ENCODE measurements at places on chromosomes 3 and 15.

GRCh38 chr3:123755085-123755484, 129.0 kb downstream of the MYLK start:
- DNase-seq, result no peak

DNA sequence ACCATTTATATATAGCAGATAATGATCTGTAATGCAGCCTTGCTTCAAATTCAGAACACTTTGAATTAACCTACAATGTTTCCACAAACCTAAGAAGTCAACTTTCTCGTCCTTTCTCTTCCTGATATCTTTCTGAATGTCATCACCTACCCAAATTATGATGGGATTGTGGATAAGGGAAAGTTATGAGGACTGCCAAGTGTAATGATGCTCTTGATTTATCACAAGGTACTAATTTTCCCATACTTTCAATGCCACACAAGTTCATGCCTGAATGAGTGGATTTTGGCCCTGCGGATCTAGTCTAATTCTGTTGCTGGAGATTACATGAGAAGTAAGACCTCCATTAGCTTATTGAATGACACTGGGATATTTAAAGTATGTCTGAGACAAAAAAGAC, 82.6 kb upstream of the NANOGP8 start:
- no peak for DNase-seq

DNA sequence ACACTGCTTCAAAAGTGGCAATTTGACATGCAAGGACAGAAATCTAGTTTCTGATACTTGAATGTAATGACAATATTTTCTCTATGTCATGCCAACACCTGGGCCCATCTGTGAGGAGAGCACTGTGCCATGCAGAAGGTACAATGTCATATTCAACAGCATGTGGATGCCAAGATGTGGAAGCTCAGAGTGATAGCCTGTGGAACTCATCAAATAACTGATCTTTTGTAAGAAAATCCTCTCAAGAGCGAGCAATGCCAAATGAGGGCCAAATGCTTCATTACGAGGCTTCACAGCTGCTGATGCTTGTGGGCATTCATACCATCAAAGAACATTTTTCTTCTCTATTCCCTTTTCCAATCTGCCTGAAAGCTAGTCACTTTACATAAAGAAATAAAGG, 95.1 kb downstream of the ROBO1 start:
- no peak for DNase-seq

DNA sequence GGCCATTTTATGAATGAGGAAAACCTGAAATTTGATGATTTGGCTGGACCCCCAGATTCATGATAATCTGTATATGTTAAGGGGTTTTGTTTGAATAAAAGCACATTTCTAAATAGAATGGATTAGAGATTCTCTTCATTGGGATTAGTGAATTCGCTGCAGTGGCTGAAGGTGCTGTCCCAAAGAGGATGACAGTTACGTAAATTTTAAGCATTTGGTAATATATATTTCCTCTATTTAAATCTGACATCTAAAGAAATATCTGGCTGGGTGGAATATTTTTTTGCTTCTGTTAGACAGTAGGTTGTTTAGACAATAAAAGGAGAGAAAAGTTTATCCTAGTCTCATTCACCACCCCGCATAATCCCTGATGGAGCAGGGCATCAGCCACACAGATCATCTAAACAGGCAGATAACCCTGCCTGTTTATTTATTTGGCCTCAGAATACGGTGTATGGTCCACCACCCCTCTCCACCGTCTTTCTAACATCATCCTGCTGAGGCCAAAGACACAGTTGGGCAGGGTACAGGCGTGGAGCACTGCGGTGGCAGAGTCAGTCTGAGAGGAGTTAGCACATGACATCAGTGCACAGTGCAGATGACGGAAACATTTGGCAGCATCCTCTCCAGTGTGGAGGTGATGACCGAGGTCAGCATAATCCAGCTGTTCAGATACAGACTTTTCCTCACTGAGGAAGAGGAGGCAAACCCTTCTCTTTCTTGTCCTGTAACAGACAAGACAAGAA, 20.4 kb upstream of the NFKBIZ start:
- DNase-seq, result no peak

- DNase-seq, result no peak
These were observed 96.4 kb upstream of the BFSP2 start for GRCh38 chr3:133303430-133303829.

DNA sequence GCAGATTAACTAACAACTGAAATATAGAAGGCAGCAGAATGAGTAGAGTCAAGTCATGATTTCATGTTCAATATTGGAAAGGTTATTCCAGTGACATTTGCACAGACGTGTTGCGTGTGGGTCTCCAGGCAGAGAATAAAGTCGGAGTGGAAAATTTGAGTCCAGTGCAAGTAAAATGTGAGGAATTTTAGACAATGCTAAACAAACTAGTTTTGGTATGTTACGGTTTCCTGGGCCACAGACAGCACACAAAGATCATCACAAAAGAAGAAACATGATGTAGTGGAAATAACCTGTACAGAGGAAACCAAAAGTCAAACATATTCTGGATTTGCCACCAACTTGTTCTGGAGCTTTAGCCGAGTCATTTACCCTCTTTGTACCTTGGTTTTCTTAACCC, 367 bp downstream of the OR4F6 start:
- no peak for DNase-seq

DNA sequence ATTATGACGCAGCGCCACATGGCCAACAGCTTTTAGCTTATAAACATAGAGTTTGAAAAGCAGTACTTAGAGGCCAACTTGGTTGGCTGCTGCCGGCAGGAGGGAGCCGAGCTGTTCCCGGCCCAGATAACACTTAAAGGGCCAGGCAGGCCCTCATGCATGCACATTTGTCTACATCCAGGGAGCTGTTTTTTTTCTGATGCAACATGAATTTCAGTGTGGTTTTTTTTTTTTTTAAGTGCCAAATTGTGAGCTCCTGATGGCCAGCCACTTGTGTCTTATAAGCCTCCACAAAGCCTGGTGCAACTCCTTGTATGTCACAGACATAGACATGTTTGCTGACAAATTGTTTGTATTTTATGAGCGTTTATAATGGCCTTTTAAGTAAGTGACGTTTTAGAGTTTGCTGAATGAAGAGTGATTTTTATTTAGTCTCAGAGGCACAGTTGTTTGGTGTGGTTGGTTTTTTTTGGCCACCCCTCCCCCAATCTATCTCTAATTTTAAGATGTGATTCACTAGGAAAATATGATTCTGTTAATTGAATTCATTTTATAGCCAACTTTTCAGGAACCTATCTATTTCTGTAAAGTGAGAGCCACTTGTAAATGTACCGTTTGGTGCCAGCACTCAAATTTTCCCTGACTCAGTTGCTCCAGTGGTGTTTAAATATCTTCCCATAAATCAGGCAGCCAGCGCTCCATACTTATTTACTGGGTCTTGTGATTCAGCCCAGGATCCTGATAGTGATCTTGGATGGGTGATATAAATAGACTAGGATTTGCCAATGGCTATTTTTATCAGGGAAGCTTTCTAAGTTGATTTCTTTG, 134.3 kb downstream of the VGLL4 start:
- DNase-seq, result no peak

GRCh38 chr3:133805384-133805701, 272 bp upstream of the SRPRB start:
- DNase-seq, result no peak

- DNase-seq, result no peak
These were observed 65.0 kb downstream of the SMARCC1 start for GRCh38 chr3:47716656-47717055.

GRCh38 chr15:91469632-91470567, 369.8 kb downstream of the SV2B start:
- DNase-seq, result no peak

DNA sequence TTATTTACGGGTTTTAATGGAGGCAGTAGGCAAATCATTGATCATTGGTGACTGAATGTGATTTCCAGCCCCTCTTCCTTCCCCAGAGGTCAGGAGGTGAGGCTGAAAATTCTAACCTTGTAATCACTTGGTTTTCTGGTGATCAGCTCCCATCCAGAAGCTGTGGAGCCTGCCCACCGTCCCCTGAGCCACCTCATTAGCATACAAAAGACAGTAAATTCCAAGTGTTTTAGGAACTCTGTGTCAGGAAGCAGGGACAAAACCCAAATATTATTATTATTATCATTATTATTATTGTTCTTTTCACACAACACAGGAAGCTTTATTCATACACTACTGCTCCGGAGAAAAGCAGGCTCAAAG, 18.2 kb downstream of the FOXB1 start:
- DNase-seq, result no peak

- DNase-seq, result no peak
These were observed 159.3 kb upstream of the MDFIC2 start for GRCh38 chr3:70471464-70472342.

DNA sequence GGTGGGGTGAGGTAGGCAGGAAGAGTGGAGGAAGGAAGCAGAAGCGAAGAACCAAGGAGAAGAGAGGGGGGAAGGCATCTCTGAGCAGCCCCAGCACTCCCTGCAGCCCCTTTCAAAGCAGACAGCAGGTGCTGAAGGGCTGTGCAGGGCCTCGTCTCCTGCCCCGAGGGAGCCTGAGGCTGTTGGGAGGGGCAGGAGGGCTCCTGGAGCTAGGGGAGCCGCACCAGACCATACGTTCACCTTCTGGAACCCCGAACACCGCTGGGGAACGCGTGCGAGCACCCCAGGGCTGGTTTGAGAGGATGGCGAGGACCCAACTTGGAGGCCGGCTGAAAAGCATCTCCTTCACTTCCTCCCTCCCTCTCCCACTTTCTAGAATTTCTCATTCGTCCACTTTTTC, 259.8 kb downstream of the FAM43A start:
- DNase-seq, result no peak
